ENCODE measurements at places on chromosomes 11 and 22.

DNA sequence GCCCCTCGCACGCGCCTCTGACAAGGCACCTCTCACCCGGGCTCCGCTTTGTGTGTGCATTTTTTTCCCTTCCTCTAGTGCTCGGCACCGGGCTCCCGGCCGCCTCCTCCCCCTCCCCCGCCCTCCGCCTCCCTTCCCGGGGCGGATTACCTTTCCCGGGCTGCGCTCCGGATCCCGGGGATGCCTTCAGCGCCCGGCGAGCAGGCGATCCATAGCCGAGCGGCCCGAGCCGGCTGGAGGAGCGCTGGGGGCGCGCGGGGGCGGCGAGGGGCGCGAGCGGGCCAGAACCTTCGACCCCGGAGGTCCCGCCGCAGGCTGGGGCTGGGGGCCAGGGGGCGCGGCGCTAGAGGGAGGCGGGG is 282 bp downstream of the MPPED2 start:
- no peak for DNase-seq

DNA sequence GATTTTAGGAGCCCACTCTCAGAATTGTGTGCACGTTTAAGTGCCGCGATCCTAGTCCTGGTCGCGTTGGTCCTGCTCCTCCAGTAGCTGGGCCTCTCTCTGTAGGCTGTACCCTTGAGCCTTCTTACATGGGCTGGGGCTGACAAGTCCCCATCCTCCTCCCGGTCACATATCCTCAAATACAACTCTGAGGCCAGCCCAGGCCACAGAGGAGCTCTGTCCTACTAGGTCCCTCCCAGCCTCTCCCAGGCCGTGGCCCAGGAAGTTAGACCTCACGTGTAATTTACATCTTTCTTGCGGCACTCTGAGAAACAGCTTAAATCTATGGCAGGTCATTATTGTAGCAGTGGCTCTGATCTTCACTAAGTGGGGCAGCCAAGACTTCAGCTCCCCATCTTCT is 207.2 kb upstream of the TBCEL start:
- DNase-seq, result no peak

GRCh38 chr11:33899400-33900037 is 7.6 kb upstream of the LMO2 start:
- no peak for DNase-seq

DNA sequence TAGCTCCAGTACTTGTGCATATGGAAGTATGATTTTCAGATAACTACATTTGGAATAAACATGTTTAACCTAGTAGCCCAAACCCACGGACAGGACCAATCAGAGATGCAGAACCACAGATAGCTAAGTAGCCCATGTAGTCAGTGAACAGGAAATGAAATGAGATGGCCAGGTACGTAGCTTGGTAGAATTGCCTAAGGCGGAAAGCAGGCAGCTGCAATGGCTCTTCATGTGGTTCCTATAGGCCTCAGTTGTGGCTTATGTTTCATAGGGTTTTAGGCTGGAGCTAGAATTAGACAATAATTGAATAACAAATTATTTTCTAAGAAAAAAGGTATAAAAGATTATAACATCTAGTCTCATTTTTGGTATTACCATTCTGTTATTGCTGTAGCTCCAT is 86.4 kb upstream of the B3GNT6 start:
- DNase-seq, result no peak

- peak; percentile 87 for DNase-seq
These were observed at the start of gene CCDC117 for GRCh38 chr22:28772633-28773460. CCDC117 (plus strand) TSS chr22:28772695; CDS start chr22:28772850, 155 bp downstream.

DNA sequence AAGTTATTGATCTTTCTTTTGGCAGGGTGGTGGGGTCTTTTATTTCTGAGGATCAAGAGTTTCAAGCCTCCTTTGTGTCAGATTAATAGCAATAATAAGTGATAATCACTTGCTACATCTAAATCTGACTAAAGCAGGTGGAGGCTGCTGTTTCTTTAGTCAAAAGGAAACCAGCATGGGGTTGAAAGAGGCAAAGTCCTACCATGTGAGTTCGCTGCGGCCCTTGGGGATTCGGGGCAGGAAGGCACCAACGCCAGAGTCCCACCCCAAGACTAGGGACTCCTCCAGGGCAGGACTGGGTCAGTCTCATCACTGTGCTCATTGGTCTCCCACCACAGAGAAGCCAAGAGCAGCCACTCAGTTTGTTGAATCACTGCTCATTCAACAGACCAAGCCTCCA is 73.0 kb downstream of the TENM4 start:
- no peak for DNase-seq

GRCh38 chr11:123304828-123305466 is 109.9 kb upstream of the CLMP start:
- no peak for DNase-seq

DNA sequence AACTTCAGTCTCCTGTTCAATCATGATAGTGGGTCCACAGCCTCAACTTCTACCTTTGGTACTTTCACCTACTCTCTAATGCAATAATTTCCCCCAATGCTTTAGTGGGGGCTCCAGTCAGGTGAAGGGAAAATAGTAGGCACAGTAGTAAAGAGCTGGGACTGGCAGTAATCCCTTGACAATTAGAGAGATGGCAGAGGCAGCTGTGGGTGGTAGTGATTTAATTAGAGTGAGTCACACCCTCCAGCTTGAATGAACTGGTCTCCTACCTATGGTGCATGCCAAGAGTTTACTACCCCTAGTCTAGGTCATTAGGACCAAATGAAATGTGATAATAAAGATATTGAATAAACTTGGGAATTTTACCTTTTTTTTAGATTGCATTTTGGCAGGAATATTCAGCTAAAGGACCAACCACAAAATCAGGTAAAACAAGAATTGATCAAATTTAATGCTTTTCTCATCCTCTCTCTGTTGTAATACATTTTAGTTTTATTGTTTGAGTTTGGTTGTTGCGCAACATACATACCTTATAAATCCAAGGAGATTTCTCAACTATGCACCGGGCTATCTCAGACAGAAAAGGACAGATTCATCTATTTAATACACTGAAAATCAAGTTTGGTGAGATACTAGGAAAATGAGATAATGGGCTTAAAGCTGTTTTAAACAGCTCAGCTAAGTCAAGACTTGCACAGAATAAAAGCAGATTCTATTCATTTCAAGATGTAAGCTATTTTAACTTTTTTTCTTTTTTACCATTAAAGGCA is 9.0 kb downstream of the PRRG4 start:
- DNase-seq, result no peak

Data from stimulated activated CD8-positive, alpha-beta memory T cell treated with anti-CD3 and anti-CD28 coated beads, Interleukin-4, amount 100 ng/mL, for 4 hours (primary cell).